ENCODE measurements at places on chromosomes 4 and X.

- DNase-seq = no peak
These were observed 221.0 kb upstream of the BCOR start for GRCh38 chrX:40318801-40319200.

- DNase-seq = no peak
These were observed 275.2 kb upstream of the EDA2R start for GRCh38 chrX:66914080-66914479.

- no peak for DNase-seq
These were observed 108.7 kb upstream of the ATP6AP2 start for GRCh38 chrX:40471965-40472648.

DNA sequence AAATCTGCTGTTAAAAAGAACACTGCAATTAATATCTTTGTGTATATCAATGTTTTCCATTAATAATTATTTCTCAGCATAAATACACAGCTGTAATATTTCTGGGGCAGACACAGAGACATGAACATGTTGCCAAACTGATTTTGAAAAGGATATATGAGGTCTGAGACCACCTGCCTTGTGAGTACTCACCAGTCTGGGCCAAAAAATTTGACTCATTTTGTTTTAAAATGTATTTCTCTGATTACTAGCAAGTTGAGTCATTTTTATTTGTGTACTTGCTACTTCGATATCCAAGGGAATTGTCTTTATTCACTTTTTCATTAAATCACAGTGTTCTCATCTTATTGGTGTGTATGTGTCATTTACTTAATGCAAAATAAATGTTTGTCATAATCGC is 8.5 kb upstream of the RAI2 start:
- DNase-seq = no peak

- DNase-seq = no peak
These were observed 63.3 kb downstream of the MEPE start for GRCh38 chr4:87895964-87896621.

GRCh38 chrX:105477351-105477750 is 256.9 kb upstream of the TEX13A start:
- DNase-seq = no peak

GRCh38 chr4:86038037-86038436 is 321.8 kb downstream of the MAPK10 start:
- no peak for DNase-seq

All from stimulated activated CD8-positive, alpha-beta memory T cell treated with anti-CD3 and anti-CD28 coated beads, Interleukin-4, amount 100 ng/mL, for 24 hours (primary cell).